Skin of body (tissue), 3 donors: ENCODE measurements at places on chromosomes 2 and 18. TPM values are rescaled to one million over a fixed set of nuclear protein-coding genes. Genes with fewer than 3 reads are reported as not detected.

DNA sequence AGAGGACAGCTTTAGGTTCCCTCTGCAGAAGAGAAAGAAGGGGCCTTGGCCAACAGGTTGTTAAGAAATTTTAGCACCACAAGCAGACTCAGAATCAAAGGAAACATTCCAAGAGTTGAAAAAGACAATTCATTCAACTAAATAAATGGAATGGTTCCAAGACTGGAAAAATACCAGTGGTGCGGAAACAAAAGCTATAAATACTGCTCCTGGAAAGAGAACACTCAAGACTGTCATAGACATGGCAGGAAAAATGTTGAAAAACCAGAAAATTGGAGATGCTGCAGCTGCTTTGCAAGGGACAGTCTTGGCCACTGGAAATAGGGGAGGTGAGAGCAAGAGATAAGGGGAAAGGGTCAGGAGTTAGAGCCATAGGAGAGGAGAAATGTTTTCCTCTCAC lies 312.7 kb upstream of the CYRIA start:
- no peak for DNase-seq

DNA sequence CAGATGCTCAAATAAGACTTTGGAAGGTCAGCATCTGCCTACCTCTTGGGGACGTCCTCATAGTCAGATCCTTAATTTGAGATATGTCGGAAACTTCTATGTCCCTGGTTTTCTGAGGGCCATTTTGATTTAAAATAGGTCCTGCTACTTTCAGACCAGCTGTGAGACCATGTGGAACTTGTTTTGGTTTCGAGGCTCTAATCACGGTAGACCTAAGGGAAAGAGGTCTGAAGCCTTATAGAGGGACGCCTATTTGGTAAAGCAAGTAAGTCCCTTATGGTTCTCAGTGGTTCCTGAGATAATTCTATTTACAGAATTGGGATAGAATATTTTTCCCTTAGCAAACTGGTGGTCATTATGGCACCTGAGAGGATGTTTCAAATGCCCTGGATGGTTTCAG lies 75.1 kb downstream of the RFTN2 start:
- no peak for DNase-seq

DNA sequence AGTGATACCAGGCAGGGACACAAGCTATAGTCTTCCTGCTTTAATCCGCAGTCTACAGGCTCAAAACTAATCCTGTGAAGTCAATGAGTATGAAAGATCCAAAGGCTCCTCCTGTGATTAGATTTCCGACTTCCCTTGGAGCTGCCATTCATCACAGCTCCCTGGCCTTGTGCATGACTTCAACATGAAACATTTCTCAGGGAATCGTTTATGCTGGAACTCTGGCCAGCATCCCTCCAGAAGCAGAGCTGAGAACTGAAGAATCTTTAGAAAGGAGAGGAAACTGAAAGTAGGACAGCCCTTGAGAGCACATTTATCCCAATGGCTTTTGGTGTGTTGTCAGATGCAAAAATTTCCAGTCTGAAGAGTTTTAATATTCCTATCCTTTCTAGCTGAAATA lies 84.3 kb upstream of the SESTD1 start:
- no peak for DNase-seq

DNA sequence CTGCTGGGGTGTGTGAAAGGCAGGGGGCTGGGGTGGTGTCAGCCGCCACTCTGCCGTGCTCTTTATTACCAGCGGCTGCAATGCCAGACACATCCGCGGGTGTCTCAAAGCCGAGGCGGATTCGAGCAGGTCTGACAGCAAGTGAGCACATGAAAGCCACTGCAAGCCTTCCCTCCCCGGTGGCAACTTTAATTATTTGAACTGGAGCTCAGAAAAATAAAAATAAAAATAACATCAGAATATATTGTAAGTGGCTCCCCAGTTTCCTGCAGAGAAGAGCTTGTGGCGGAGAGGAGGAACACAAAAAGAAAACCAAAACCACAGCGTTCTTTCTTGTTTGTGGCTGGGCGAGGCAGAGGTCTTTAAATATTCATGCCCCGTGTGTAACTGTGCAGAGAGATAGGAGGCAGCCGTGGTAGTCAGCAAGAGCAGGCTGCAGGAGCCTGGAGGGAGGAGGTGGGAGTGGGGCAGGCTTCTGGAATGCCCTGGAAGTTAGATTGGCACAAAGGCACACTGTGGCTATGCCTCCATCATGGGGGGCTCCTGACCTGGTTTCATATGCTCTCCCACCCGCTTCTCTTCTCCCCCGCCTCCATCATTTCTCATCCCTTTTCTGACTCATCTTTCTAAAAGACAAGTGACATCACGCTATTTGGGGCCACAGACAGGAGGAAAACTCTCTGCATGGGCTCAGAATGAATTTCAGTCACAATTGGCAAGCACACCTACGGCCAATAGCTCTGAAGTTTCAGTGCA lies 199.8 kb downstream of the CLIP4 start:
- DNase-seq, result no peak

- no peak for DNase-seq
These were observed 11.0 kb downstream of the SDC1 start for GRCh38 chr2:20213651-20214565.

DNA sequence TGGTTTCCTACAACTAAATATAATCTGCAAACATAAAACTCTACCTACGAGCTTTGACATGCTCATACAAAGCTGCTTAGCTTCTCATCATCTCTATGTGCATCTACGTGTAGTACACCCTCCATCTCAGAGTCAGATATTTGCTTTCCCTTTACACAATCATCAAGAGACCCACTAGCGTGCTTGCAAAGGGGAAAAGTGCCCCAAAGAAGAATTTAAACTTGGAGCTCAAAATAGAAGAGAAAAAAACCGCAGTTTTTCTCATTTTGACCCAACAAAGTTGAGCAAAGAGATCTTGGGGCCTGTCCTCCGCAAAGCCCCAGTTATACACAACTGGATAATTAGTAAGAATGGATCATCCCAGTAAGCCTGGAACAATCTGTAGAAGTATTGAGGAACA lies 104.1 kb downstream of the PAX3 start:
- no peak for DNase-seq

DNA sequence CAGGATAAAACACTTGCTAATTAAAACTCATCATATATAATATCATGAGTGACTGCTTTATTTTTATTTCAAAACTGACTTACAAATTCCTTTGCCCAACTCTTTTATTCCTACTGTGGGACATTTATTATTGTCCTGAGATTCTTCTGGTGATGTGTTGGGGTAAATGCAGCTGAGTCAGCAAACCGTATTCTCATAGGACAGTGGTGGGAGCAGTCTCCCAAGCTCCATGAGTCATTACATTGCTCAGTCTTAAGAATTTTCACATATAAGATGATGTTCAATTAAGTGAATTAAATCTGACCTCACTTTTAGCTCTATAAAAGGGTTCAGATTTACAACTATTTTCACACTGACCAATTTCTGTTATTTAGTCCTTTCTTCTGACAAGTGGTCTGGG lies 1530.7 kb downstream of the LRP1B start:
- DNase-seq, result no peak

DNA sequence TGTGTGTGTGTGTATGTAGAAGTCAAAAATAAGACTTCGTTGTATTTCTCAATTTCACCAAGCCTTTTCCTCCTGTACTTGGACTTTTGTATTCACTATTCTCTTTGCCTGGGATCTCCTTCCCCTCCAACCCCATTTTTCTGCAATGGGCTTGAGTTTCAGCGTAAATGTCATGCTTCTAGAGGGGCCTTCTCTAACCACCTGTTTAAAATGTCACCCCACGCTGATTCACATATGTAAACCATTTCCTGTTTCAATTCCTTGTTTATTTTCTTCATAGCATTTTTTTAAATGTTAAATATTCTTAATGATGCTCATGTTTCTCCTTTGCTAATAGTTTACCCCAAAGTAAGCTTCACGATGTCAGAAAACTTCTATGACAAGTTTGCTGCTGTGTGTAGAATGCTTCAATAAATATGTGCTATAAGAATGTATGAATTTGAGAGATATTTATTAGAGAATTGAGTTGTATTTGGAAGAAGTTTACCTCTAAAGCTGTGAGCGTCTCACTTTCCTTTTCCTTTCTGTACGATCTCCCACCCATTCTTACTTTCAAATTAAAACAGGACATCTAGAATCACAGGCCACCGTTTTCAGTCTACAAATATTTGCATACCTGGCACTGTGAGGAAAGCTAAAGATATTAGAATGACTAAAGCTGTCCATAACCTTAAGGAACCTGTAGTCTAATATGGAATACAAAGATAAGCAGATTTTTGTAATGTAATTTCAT lies 762.4 kb downstream of the LRRTM4 start:
- no peak for DNase-seq

GRCh38 chr2:67008155-67008554 lies 389.0 kb upstream of the ETAA1 start:
- DNase-seq, result no peak

DNAJC5G gene
- total RNA-seq, result not detected

FAM237A gene
- total RNA-seq, result not detected

DNA sequence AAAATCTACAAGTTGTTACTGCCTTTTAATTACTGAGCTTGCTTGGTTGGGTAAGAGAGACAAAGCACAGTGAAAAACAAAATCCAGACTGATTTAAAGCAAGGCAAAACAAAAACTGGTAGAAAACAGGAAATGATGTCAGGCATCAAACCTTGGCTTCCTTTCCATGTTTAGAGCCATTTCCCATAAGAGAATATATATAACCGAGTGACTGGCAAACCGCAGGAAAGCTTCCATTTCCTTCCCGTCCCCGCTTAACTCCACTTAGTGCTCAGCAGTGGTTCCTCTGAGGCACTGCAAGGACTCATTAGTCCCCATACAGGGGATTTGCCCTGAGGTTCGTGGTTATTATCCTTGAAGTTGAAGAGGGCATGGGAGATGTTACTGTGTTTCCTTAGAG lies 446.3 kb downstream of the LPIN1 start:
- peak; percentile 42 for DNase-seq

- no peak for DNase-seq
These were observed 30.1 kb downstream of the RBKS start for GRCh38 chr2:27860111-27860510.

DNA sequence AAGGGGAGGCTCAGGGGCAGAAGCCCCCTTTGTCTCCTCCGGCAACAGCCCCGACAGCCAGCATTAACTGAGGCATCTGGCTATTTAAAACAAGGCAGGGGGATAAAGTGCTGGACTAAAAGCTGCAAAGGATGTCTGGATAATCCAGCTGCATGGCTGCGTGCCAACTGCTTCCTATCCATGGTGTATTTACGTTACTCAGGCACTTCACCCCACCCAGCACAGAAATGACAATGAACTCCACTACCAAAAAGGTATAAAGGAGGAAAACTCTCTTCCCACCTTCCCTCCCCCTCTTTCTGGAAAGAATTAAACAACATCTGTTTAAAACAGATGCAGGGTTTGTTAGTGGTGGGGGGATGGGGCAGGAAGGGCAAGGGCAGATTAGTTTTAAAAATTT lies 82.5 kb downstream of the SPRED2 start:
- peak; percentile 84 for DNase-seq

FEV gene
- total RNA-seq, result not detected

PDCD1 gene
- 0.10 TPM for total RNA-seq

- peak; percentile 91 for DNase-seq
These were observed 1.0 kb upstream of the NFATC1 start for GRCh38 chr18:79394534-79395307.

AGXT gene
- 0.10 TPM for total RNA-seq

DNA sequence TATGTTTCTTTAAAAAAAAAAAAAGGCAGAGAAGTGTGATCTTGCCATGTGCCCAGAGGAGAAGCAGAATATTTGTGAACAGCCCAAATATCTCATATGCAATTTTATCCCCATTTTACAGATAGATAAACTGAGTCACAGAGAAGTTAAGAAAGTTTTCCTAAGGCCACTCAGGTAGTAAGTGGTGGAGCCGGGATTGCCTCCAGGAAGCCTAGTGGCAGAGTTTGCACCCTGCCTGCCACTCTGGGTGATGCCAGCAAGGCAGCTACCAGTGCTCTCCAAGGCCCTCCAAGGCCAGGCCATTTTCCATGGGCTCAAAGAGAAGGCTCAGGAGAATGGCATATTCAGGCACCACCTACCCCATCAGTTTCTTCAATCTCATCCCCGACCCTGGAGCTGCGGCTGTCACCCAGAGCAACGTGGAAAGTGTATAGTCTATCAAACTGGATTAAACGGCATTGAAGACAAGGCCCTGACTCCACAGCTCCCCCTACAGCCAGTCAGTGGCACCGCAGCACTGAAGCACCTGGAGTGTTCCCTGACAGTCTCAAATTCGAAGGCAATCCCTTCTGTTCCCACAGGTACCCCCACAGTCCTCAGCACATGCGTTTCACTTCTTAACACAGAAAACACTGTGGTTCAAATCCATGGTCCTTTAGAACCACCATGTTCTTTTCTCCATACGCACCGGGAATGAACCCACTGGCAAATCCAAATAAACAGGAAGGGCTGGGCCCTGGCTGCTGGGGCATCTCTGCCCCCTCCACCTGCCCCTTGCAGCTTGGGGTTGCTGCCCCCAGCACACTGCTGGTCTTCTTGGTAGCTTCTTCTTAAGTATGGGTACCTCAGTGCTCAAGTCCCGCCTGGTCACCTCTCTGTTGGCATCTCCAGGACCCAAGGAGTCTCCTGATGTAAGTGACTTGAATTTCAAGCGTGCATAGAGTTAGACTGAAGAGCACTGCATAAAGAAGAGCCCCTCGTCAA lies 175.3 kb downstream of the INHBB start:
- DNase-seq, result no peak

DNA sequence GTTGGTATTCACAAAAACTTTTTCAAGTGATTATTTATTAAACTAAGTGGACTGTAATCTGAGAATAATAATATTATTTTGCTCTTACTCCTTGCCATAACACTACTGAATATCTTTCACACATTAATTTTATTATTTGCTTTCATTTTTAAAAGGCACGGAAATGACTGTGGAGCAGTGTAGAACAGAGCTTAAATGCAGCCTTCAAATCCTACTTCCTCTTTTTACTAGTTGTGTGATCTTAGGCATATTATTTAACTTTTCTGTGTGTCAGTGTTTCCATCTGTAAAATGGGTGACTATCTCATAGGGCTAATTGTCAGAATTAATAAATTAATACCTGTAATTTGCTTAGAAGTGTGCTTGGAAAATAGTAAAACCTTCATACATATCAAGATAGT lies 55.5 kb upstream of the SLC8A1 start:
- no peak for DNase-seq

RBKS gene
- 1.2 TPM for total RNA-seq

NOL4 gene
- 1.3 TPM for total RNA-seq

SERPINB10 gene
- total RNA-seq, result 3.9 TPM
